DMS79 treated with DMSO at 0.1 percent for 48 hours (cell line): ENCODE measurements at places on chromosomes 4 and X.

DNA sequence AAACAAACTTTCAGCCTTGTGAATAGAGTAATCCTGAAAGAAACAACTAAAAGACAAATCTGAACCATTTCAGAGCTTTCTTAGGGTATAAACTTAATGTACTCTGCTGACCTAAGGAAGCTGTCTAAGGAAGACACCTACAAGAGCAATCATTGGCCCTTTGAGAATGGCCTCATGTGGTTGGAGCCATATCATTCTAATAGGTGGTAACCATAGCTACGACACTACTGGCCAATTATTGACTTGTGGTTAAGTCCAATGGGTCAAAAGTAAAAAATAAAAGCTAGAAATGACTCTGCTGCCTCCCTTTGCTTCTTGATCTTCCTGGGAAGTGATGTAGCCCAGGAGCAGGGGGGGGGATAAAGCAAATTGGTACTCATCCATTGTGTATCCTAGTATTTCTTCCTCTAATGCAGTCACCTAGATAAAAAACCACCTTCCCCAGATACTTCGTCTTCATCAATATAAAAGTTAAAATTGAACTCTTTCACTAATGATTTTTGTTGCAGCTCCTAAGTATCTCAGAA lies 547.0 kb downstream of the ARAP2 start:
- DNase-seq: no peak

GRCh38 chrX:13690836-13691235 lies 1.9 kb downstream of the RAB9A start:
- no peak for DNase-seq

- DNase-seq: no peak
These were observed 902.8 kb upstream of the NDST4 start for GRCh38 chr4:116016201-116016600.

GRCh38 chrX:120549483-120550452 lies 11.0 kb downstream of the CUL4B start:
- DNase-seq: no peak
